ENCODE measurements at places on chromosomes 1 and 21.

DNA sequence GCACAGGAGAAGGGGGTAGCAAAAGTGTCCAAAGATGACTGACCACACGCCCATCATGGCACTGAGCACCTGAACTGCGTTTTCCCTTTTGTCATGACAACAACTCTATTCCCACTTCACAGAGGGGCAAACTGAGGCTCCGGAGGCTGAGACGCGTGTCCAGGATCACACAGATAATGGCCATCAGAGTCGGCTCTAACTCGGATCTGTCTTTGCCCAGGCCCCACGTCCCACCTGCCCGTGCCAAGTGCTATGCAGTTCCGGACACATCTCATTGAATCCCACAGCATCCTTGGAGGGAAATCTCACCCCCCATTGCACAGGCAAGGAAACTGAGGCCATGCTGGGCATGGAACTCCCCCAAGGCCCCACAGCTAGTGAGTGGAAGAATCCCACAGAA, 62.1 kb downstream of the MATN1 start:
- DNase-seq: no peak

DNA sequence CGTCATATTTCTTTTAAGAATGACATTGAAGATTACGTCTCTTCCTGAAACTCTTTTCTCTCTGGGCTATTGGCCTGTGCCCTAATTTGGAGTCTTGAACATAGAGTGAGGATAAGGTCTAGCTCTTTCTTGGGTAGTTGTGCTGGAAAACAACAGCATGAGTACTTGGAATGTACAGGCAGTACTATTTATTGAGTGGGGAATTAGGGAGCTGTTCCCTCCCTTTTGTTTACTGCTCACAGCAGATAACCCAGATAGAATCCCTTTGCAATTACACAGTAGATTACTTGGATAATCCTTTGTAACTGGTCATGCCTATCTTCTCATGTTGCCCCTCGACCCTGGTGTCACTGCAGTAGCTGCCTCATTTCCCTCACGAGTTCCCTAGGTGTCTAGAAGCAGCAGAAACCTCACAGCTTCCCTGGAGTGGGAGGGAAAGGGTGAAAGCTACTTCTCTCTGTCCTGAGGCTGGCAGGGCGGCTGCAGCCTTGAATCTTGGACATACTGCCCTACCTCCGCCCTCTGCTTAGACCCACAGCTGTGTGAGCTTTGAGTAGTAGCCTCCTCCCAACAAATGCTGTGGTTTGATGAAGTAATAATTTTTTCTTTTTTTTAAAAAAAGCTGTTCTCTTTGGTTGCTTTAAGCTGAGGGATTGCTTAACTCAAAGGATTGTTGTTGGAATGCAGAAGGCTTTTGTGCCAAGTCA, 70.6 kb downstream of the FGGY start:
- DNase-seq: peak; percentile 81

- DNase-seq: no peak
Observed at GRCh38 chr21:15894596-15894995, 164.8 kb downstream of the USP25 start.

- no peak for DNase-seq
Observed at GRCh38 chr1:172340520-172340919, 80.0 kb upstream of the C1orf105 start.

GRCh38 chr1:32072622-32073298, at the start of gene TMEM39B:
TMEM39B (plus strand) TSS chr1:32072939; CDS start chr1:32073048, 109 bp downstream.
- DNase-seq: peak; percentile 99

GRCh38 chr21:43702785-43703034, 16.2 kb upstream of the PDXK start:
- peak; percentile 49 for DNase-seq

- DNase-seq: peak; percentile 77
Observed at GRCh38 chr21:14215971-14216641, at the start of gene RBM11. RBM11 (plus strand) TSS chr21:14216157; CDS start chr21:14216187, 30 bp downstream.

DNA sequence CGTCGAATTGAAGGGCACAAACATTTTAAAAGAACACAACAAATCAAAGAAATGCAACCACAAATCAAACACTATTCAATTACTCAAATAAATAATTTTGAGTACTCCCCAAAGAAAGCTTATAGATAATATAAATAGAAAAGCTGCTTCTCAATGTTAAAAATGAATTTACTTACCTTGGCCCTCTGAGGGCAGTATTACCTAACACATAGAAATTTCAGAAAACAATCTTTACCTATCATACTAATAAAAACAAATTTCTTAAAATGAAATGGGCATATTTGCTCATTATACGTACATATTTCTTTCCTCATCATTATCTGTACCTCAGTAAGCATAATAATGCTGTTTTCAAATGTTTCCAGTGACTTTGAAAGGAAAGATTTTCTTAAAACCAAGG, 141.8 kb downstream of the AKT3 start:
- DNase-seq: no peak

GRCh38 chr1:248821641-248822040, 4.1 kb downstream of the SH3BP5L start:
- no peak for DNase-seq

DNA sequence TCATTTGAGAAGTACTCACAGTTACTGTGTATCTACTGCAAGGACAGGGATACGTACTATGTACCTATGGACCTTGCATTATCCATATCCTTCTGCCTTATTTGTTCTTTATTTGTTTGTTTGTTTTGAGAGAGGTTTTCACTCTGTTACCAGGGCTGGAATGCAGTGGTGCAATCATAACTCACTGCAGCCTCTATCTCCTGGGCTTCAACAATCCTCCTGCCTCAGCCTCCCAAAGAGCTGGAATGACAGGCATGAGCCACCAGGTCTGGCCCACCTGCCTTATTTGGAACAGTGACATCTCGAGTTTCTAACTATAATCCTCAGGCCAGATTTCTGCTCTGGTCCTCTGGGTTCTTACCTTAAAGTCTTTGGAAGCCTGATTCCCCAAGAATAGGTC, 395.5 kb upstream of the PKN2 start:
- no peak for DNase-seq

DNA sequence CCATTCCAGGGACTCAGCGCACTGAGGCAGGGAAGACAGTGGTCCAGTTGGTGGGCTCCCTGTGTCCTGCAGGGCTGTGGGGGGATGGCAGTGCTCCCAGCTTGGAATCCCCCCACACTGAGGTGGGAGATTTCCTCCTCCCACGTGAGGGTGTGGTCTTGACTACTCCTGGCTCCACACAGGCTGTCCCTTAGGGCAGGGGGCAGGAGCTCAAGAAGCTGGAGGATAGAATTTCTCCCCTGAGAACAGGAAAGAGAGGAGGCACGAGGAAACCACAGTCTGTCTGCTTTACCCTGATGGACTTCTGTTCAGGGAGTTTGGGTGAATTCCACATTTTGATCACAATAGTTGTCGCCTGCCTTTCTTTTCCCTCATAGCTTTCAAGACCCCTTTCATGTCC, 62.1 kb downstream of the CACNA1E start:
- DNase-seq: no peak

DNA sequence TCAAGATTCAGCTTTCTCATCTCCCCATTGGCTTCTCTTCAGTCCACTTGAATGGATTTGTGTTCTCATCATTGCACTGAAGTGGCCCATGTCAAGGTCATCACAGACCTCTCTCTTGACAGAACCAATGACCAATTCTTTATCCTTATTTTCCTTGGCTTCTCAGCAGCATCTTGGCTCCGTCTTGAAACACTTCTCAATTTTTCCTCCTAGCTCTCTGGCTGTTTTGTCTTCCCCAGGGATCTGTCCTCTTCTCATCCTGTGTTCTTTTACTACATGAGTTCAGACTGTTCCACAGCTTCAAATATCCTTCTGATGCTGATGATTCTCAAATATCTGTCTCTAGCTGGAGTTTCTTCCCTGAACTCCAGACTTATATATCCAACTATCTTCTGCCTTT, 78.6 kb downstream of the COLGALT2 start:
- DNase-seq: no peak

DNA sequence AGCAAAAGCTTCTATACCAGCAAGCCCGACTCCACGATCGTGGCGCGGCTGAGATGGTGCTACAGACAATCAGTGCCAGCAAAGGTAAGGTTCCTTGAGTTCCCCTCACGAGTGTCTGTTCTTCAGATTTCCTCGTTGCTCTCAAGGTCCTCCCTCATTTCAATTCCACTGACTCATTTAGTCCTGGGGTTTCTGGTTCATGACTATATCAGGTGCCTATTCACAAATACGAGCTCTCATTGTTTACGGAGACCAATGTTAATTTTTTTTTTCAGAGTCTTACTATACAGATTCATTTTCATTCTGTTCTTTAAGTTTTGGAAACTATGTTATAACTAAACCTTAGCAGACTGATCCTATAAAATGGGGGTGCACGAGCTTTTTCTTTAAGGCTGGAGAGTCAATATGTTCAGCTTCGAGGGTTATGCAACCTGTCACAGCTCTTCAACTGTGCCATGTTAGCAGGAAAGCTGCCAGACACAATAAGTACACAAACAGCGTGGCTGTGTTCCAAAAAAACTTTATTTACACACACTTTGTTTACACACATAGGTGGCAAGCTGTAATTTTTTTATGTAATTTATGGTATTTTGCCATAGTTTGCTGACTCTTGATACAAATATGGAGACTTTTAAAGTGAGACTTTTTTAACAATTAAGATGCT, 134.3 kb downstream of the ZP4 start:
- DNase-seq: peak; percentile 27

- no peak for DNase-seq
Observed at GRCh38 chr1:7929637-7930036, 11.0 kb downstream of the TNFRSF9 start.

DNA sequence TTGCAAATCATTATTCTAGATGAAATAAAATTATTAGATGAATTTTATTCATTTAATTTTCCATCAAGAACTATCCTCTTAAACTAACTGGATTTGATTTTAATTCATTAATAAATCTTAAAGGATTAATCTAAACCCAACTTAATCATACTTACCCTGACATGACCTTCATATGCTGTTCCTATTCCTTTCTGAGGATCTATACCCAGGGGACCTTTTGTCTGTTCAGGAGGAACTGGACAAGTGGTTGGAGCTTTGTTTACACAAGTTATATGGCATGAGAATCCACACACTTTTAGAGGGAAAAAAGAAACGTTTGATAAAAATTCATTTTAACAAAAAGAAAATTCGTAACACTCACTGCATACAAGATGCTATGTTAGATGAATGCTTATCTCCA, 95.2 kb downstream of the COQ8A start:
- no peak for DNase-seq

GRCh38 chr1:9311479-9311878, 18.8 kb downstream of the SPSB1 start:
- no peak for DNase-seq

- no peak for DNase-seq
Observed at GRCh38 chr1:181493885-181494284, 10.6 kb downstream of the CACNA1E start.

DNA sequence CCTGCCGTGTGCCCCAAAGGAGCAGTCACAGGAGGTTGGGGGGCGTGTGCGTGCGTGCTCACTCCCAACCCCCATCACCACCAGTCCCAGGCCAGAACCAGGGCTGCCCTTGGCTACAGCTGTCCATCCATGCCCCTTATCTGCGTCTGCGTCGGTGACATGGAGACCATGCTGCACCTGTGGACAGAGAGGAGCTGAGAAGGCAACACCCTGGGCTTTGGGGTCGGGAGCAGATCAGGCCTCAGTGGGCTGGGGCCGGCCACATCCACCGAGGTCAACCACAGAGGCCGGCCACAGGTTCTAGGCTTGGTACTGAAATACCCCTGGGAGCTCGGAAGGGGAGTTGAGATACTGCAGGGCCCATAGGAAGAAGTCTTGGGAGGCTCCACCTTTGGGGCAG, 23.5 kb downstream of the COL6A1 start:
- DNase-seq: peak; percentile 22

GRCh38 chr1:179142889-179143299, 61.0 kb downstream of the TOR3A start:
- DNase-seq: no peak

- no peak for DNase-seq
Observed at GRCh38 chr1:81044708-81045107, 756.0 kb upstream of the ADGRL2 start.

- DNase-seq: no peak
Observed at GRCh38 chr1:236451796-236452373, 57.8 kb downstream of the EDARADD start.

DNA sequence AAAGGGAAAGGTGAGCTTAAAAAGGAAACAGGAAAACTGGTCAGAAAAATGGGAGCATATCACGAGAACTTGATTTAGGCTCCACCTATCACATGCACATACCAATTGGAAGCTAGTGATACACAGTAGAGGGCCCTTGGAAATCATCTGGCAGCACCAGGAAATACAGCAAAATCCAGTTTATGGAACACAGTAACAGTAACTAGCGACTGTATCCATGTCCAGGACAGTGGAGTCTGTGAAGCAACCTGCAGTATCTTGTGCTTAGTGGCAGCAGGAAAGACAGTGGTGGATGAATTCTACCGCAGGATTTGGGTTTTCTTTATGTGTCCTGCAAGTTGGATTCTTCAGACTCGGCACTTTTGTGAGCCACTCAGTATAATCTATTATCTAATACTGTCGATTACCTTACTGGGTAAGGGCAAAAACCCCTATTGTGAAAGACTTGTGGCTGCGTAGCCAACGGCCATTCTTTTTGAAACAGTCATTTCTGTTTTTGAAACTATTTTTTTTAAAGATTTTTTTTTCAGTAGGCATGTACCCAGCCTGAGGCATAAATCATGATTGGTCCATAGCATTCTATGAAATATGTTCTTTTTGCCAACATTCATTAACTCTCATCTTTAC, 1.6 kb upstream of the KDM4A start:
- no peak for DNase-seq

GRCh38 chr1:231392389-231393131, 29.5 kb downstream of the EGLN1 start:
- no peak for DNase-seq

GRCh38 chr21:36207577-36208320, 51.1 kb downstream of the DOP1B start:
- no peak for DNase-seq

- no peak for DNase-seq
Observed at GRCh38 chr1:67664048-67664447, 21.0 kb upstream of the GADD45A start.

Measured in left ventricle myocardium superior (tissue), 1 donor.